ENCODE measurements at places on chromosomes 1 and 21. TPM values are rescaled to one million over a fixed set of nuclear protein-coding genes. Genes with fewer than 3 reads are reported as not detected.

The OR10J1 gene
- not detected for total RNA-seq

The IQCC gene
- total RNA-seq: 4.3 TPM

The TAF5L gene
- 19.5 TPM for total RNA-seq

The OR13G1 gene
- total RNA-seq: not detected

The HSD11B1 gene
- total RNA-seq: 0.34 TPM

The ALX3 gene
- not detected for total RNA-seq

The RGS4 gene
- total RNA-seq: 0.04 TPM

Measured in hair follicular keratinocyte (primary cell).